ENCODE measurements at places on chromosomes 2 and 18. TPM values are rescaled to one million over a fixed set of nuclear protein-coding genes. Genes with fewer than 3 reads are reported as not detected.

Gene RAX
- not detected for total RNA-seq

Gene SERPINB10
- 0.07 TPM for total RNA-seq

Gene CHRNG
- total RNA-seq = not detected

Gene STEAP3
- 27.9 TPM for total RNA-seq

Gene CABLES1
- 19.0 TPM for total RNA-seq

Gene ANKRD30BL
- not detected for total RNA-seq

Gene CRACDL
- 4.1 TPM for total RNA-seq

Gene OTOS
- not detected for total RNA-seq

Gene CYB5A
- total RNA-seq = 36.8 TPM

Gene BARD1
- total RNA-seq = 19.9 TPM

Gene TRIM43
- total RNA-seq = 0.07 TPM

Gene FBXO36
- 1.6 TPM for total RNA-seq

Gene SPATA3
- total RNA-seq = not detected

Gene DNAH7
- 0.13 TPM for total RNA-seq

Measured in thoracic aorta endothelial cell (primary cell).